AG09319 (cell line): ENCODE measurements at places on chromosomes 3 and 15.

- DNase-seq: peak; percentile 15
Measured at GRCh38 chr3:159964166-159964973, 24.3 kb upstream of the IL12A start.

GRCh38 chr3:55607844-55608243 lies 120.7 kb upstream of the WNT5A start:
- DNase-seq: no peak

GRCh38 chr3:37627951-37628620 lies 233.6 kb upstream of the CTDSPL start:
- DNase-seq: no peak

- no peak for DNase-seq
Measured at GRCh38 chr15:77795446-77795845, 162.7 kb upstream of the LINGO1 start.

- no peak for DNase-seq
Measured at GRCh38 chr15:65856821-65857455, 12.4 kb upstream of the RAB11A start.

DNA sequence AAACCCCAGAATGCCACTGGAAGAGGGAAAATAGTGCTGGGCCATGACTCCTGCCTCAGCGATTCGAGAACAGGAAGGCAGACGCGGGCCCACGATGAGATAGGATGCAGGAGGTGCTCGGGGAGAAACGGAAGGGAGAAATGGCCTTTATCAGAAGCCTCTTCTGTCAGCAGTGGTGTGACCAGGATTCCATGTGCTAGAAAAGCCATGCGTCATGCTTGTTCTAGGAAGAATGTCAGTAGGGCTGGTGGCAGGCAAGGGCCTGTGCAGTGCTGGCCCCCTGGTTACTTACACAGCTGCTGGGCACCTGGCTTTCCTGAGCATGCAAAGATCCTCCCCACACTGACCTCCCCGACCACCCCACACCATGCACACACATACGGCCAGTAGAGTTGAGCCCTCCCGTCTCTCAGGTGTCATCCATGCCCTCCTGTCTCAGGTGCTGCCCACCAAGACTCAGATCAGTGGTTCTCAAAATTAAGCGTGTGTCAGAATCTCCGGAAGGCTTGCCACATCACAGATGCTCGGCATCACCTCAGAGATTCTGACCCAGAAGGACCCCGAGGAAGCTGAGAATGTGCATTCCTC lies 106.7 kb downstream of the ADAMTS17 start:
- DNase-seq: no peak

DNA sequence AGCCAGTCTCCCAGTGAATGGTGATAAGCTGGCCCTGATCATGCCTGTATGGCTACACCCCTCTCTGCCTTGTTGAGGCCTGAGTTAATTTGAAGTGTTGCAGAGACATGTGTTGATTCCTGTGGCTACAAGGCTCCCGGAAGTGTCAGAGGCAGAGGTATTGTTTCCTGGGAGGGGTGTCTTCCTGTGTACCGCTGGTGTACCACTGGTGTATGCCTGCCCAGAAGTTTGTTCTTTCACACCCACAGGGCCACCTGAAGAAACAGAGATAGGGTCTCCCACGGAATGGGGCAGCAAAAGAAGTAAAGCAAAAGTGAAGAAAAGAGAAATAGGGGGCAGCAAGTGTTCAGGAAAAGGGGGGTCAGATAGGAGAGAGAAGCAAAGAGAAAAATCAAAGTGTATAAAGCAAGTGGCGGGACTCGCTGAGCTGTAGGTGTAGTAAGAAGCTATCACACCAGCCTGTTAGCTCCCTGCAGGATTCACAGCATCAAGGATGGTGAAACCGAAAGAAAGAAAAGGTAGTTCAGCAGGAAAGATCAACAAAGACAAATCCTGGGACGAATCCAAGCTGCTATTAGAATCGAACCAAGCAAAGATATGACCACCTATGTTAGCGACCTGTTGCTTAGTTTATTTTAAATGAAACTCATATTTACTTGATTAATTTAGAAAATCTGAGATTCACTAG lies 36.6 kb upstream of the CD47 start:
- DNase-seq: no peak

DNA sequence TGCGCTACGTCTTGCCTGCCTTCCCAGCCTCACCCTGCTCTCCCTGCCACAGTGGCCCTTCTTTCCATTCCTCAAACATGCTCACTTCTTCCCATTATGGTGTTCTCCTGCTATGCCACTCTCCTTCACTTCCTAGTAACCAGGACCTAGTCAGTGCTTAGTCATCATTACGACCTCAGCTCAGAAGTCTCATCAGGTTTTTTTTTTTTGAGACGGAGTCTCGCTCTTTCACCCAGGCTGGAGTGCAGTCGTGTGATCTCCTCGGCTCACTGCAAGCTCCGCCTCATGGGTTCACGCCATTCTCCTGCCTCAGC lies 149.5 kb downstream of the GREM1 start:
- no peak for DNase-seq

DNA sequence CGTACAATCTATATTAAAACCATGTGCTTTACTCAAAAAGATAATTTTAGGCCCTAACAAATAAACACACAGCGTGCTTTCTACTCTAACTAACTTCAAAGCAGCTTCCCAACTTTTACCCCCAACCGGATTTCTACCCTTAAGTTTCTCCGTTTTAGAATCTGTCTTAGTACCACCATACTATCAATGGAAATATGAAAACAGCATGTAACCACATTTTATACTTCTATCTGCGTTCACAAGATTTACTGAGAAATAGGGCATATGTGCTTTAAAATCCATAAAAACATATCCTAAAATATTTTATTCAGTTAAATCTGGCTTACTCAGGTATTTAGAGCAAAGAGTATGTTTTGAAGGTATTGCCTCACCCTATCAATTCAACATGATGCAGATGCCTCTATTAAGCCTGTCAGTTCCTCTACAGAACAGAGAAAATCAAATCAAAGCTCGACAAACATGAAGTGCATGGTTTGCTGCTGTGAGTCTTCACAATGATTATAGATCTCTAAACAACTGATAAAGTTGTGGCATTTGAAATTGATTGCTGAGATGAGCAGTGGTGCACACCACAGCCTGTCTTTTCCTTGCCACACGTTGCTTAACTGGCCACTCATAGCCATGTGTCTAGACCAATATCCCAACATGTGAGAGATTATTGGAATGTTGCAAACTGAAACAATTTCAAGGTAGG lies 44.5 kb upstream of the ZPLD1 start:
- no peak for DNase-seq

GRCh38 chr3:127651516-127652172 lies 21.1 kb upstream of the ABTB1 start:
- DNase-seq: no peak

DNA sequence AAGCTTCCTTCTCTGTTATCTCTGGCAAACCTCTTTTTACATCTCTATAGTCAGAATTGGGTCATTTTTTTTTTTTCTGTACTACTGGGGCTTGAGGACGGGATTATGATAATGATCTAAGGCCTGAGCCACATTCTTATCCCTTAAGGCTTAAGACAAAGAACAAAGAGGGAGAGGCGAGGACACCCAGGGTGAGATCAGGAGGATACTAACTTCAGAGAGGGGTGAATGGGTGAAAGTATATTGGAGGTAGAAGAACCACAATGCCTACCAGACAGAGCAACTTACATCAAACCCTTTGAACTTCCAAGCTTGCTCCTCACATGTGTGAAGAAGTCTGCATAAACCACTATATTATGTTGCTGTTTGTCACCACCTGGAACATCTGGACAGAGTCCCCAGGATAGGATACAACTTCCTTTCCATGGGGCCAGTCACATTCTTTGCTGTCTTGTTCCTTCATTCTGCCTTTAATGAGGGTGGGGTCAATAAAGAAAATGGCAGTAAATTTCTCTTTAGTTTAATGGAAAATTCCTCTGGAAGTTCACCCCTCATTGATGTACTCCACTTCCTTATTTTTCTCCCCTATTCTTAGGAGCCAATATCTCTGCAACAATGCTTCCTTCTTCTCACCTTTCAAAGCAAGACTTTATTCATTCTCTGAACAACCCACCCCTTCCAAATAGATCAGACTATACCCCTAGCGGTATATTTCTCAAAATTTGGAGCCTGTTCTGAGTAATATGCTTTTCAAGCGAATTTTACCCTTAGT lies 9.1 kb upstream of the PDCD6IP start:
- no peak for DNase-seq
